Activated CD8-positive, alpha-beta memory T cell treated with anti-CD3 and anti-CD28 coated beads, Interleukin-2, amount 10 ng/mL, durations not matched to agents 7 days and 5 days (primary cell): ENCODE measurements at places on chromosomes 6 and 20. TPM values are rescaled to one million over a fixed set of nuclear protein-coding genes. Genes with fewer than 3 reads are reported as not detected.

RAD21L1 gene
- not detected for total RNA-seq

DNA sequence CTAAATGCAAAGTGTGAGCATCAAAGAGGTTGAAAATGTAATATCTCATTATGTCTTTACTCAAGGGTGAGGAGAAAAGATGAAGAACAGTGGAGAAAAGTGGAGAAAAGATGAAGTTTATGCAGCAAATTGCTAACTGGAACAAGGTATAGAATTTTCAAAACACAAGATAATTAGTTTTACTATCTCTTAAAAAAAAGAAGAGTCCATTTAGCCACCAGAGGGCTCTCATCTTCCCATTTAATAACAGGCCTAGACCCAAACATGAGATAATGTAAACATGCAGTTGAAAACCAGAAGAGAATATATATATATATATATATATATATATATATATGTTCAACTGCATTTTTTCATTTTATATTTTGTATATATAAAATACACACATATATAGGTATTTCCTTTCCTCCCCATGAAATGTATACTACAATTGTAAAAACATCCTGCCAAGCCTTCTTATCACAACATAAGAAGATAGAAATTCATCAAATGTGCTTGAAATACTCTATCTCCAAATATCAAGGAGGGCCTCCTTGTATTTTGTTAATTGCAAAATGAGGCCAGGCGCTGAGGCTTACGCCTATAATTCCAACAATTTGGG is 78.4 kb downstream of the ADTRP start:
- no peaks in the 10 kb centered on the region for H3K36me3 ChIP-seq
- no peak overlapping the region for H3K27ac ChIP-seq
- H3K4me1 ChIP-seq = no peaks in the 10 kb centered on the region
- DNase-seq = no peak
- H3K27me3 ChIP-seq = peaks cover 5% of the 10 kb centered on the region
- H3K4me3 ChIP-seq = no peak overlapping the region

DNA sequence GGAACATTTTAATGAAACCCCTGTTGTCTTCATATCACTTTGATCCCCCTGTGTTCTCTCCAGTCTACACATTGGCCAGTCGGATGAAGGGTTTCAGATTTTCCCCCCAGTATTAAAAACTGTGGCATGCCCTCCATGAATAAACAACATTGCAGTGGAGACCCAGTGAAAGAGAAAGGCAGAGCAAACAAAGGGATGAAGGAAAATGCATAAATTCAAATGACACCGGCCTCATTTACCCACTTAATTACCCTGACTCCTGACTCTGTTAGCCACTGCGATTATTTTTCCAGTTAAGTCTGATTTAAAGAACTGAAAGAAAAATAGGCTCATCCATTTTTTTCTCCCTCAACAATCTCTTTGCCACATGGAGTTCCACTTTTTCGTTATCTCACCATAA is 569.2 kb downstream of the TFAP2B start:
- H3K4me3 ChIP-seq = no peak overlapping the region
- no peak overlapping the region for H3K27ac ChIP-seq
- H3K36me3 ChIP-seq = no peaks in the 10 kb centered on the region
- H3K4me1 ChIP-seq = no peaks in the 10 kb centered on the region
- no peak for DNase-seq
- H3K27me3 ChIP-seq = no peaks in the 10 kb centered on the region

SLC2A10 gene
- total RNA-seq = not detected

DNA sequence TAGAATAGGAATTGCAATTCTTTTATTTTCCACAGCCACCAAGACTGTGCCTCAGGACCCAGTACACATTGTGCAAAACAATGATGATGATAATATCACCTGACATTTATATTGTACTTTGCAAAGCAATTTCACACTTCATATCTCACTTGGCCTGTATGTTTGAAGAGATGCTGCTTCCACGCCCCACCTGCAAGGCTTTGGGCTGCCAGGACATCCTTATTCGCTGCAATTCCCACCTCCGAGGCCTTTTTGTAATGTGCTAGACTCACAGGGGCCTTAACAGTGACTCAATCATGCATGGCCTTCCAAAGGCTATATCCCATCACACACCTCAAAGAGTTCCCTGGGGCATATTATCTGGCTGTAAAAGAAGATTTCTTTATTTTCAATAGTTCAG is 200.9 kb downstream of the MYLK4 start:
- no peak for DNase-seq
- H3K27me3 ChIP-seq = peaks cover 82% of the 10 kb centered on the region
- H3K36me3 ChIP-seq = peaks cover 3% of the 10 kb centered on the region
- no peaks in the 10 kb centered on the region for H3K4me1 ChIP-seq

DNA sequence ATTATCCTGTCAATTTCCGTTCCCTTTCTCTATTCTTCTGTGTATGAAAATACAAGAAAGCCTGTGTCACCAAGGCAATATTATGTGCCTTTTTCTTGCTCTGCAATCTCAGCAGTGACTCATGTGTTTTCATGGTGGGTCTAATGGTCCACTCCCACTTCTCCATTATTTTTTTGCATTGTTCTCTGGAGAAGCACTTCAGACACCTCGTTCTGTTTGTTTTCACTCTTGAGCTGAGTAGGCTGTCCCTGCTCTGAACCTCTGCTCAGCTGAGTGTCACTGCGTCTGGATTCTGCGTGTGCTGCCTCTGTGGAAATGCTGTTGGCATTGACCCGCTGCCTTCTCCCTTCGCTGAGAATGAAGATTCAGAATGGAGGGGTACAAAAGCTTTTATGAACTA is 230.6 kb downstream of the TMEM242 start:
- no peak overlapping the region for H3K4me3 ChIP-seq
- peaks cover 5% of the 10 kb centered on the region for H3K36me3 ChIP-seq
- no peak for DNase-seq

DNA sequence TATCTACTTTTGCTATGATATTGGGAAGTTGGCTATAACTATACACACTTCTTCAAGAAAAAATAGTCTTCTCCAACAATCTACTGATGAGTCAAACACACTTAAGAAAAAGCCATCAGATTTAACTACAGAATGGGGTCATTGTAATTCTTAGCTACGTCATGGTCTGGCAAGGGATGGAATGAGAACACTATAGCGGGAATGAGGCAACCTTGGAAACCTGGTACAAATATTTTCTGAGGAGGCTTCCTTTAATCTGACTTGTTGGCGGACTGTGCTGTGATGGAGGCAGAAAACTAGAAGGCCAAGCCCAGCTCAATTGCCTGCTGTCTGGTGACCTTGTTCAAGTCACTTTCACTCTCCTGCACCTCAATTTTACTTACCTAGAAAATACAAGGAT is 586.8 kb upstream of the JAG1 start:
- no peak overlapping the region for H3K27ac ChIP-seq
- H3K4me3 ChIP-seq = no peak overlapping the region
- no peaks in the 10 kb centered on the region for H3K4me1 ChIP-seq
- H3K27me3 ChIP-seq = no peaks in the 10 kb centered on the region
- no peaks in the 10 kb centered on the region for H3K36me3 ChIP-seq

DNA sequence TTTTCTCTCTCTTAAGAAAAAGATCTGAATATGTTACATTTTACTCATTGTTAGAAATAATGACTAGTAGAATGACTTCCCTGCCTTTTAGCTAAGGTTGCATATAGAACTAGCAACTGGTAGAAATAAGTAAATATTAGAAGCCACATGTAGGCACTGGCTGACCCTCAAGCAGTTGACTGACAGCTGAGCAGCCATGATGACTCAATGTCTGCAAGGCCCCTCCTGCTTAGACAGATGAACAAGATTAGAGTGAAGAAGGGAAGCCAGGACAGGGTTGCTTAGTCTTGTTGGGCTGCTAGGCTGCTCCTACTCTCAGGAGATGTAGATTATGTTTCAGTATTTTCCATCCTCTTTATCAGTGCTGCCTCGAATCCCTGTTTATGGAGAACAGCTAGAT is 6.5 kb downstream of the MEP1A start:
- H3K4me1 ChIP-seq = no peaks in the 10 kb centered on the region
- H3K27me3 ChIP-seq = peaks cover 7% of the 10 kb centered on the region
- no peak for DNase-seq
- H3K4me3 ChIP-seq = no peak overlapping the region
- no peaks in the 10 kb centered on the region for H3K36me3 ChIP-seq
- no peak overlapping the region for H3K27ac ChIP-seq

DNA sequence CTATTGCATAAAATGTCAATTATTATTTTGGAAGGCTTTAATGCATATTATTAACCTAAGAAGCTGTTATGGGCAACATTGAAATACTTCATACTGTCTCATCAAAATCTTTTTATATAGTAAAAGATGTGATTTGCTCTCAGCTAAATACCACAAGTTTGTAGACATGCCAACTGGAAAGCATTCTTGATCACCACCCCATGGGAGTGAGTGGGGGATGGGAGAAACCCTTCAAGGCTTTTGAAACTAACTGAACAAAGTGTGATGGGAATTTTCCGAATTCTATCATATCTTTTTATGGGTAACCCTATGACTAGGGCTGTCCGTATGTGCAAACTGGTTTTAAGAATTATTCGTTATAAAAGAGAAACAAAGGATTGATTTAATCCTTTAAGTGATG is 377.3 kb upstream of the JAG1 start:
- no peaks in the 10 kb centered on the region for H3K27me3 ChIP-seq
- no peak overlapping the region for H3K27ac ChIP-seq
- H3K36me3 ChIP-seq = no peaks in the 10 kb centered on the region
- DNase-seq = no peak
- no peak overlapping the region for H3K4me3 ChIP-seq

GRCh38 chr6:43750622-43751021 is 19.4 kb upstream of the VEGFA start:
- H3K27me3 ChIP-seq = peaks cover 21% of the 10 kb centered on the region
- no peak overlapping the region for H3K4me3 ChIP-seq
- H3K36me3 ChIP-seq = no peaks in the 10 kb centered on the region
- DNase-seq = no peak
- H3K4me1 ChIP-seq = peaks cover 1% of the 10 kb centered on the region
- H3K27ac ChIP-seq = no peak overlapping the region

DNA sequence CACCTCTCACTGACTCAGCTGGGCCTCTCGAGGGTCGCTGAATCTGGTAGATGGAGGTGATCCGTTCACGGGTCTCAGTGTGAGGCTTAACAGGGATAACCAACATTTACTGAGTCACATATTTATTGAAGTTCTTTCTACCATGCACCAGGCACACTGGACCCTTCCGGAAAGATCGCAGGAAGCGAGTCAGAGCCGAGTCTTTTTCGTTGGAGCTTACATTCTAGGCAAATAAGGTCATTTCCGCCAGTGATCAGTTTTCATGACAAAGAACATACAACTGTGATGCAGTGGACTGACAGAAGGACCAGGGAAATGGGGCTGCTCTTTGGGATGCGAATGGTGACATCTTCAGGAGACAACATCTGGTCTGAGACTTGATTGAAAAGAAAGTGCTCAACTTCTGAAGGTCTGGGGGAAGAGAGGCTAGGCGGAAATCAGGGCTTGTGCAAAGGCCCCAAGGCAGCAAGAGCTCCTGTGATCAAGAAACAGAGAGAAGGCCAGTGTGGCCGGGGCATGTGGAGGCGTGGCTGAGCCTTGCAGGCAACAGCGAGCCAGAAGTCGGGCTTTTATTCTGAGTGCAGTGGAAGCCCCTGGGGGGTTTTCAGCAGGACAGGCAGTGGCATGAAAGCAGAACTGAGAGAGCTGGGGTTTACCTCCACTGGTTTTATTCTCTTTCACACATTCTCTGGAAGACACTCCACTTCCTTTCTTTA is 56.7 kb downstream of the APCDD1L start:
- peaks cover 12% of the 10 kb centered on the region for H3K36me3 ChIP-seq
- peaks cover 11% of the 10 kb centered on the region for H3K4me1 ChIP-seq
- no peak overlapping the region for H3K27ac ChIP-seq
- DNase-seq = no peak
- H3K27me3 ChIP-seq = no peaks in the 10 kb centered on the region
- no peak overlapping the region for H3K4me3 ChIP-seq

HSPA12B gene
- total RNA-seq = not detected

DNA sequence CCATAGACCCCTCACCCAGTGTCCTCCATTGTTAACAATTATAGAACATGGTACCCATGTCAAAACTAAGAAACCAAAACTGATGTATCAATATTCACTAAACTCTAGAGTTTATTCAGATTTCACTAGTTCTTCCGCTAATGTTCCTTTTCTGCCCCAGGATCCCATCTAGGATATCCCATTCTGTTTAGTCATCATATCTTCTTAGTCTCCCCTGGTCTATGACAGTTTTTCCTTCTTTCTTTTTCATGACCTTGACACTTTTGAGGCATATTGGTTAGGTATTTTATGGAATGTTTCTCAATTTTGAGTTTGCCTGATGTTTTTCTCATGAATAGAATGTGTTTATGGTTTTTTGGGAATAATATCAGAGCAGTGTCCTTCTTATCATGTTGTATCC is 146.7 kb downstream of the SCML4 start:
- no peak overlapping the region for H3K4me3 ChIP-seq
- H3K27me3 ChIP-seq = peaks cover 2% of the 10 kb centered on the region
- no peaks in the 10 kb centered on the region for H3K36me3 ChIP-seq
- no peak overlapping the region for H3K27ac ChIP-seq

DNA sequence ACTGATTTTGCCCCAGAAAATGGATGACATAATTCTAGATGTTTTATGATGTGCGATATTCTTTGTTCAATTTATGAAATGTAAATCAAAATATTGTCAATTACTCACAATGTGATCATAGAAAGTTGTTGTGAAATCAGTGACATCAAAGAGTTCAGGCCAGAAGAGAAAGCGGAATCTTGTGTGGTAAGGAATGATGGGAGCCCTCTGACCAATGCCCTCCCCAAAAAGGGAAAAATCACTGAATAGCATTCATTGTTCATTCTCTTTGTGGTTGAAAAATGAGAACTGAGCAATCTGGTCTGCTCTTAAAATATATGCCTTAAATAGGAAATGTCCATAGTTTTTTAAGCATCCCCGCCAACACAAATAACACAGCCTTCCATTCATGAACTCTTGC is 247.1 kb upstream of the GRIK2 start:
- no peaks in the 10 kb centered on the region for H3K36me3 ChIP-seq
- DNase-seq = no peak
- no peaks in the 10 kb centered on the region for H3K4me1 ChIP-seq
- no peak overlapping the region for H3K27ac ChIP-seq
- H3K27me3 ChIP-seq = no peaks in the 10 kb centered on the region

DNA sequence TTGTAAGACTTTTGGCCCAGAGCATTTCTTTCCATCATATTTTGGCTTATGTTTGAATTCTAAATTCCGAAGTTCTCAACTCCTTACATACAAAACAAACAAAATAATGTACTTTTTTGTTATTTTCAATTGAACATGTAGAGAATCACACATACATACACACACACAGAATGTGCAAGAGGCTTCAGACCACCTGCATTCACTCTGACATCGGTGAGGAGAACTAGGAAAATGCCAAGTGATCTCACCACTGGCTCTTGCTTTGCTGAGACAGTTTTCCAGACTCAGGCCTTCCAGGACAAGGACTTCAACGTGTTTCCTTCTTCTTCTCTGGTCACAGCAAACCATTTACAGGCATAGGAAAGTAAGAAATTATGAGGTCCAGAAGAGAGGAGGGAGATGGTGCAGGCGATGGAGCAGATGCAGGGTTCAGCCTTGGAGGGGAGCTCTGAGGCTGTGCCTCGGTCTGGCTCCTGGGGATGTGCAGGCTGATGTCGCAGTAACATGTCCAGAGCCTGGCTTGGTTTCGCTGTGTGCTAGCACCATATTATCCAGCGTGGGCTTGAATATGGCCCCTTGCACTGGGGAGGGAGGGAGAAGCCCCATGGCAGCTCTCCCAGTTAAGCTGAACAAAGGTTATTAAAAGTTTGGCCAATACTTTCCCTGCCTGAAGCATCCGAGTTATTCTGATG is 93.4 kb downstream of the DACT2 start:
- H3K36me3 ChIP-seq = no peaks in the 10 kb centered on the region
- no peak overlapping the region for H3K27ac ChIP-seq
- H3K4me1 ChIP-seq = no peaks in the 10 kb centered on the region
- no peak for DNase-seq
- no peak overlapping the region for H3K4me3 ChIP-seq
- H3K27me3 ChIP-seq = peaks cover 4% of the 10 kb centered on the region
